ENCODE measurements at places on chromosomes 3 and 15. TPM values are rescaled to one million over a fixed set of nuclear protein-coding genes. Genes with fewer than 3 reads are reported as not detected.

Gene STRIT1
- total RNA-seq: not detected

Gene ECE2
- not detected for total RNA-seq

Gene IL17RE
- under 0.01 TPM for total RNA-seq

Gene H1-8
- not detected for total RNA-seq

Gene NR2E3
- 0.20 TPM for total RNA-seq

Gene PIGZ
- 1.7 TPM for total RNA-seq

Gene HYAL3
- 12.9 TPM for total RNA-seq

Gene CNBP
- total RNA-seq: 207 TPM

Gene GXYLT2
- under 0.01 TPM for total RNA-seq

Gene B3GNT5
- total RNA-seq: 22.7 TPM

Gene NEK10
- 1.4 TPM for total RNA-seq
